ENCODE measurements at places on chromosomes 2 and 18.

GRCh38 chr18:70207181-70207580, 1.7 kb upstream of the RTTN start:
- DNase-seq = no peak

DNA sequence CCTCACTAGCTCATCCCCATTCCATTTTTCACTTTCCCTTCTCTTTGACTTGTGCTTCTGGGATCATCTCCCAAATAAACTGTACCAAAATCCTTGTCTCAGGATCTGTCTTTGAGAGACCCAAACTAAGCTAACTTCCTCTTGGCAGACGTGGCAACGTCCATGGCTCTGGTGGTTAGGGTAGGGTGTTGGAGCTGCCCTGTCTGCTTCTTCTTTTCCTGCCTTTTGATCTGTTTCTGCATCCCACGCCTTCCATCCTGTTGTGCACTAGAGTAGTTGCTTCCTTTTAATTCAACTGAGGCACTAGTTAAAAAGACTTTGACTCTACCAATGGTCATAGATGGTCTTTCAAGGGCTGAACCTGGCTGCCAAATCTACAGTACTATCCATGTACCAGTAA, 5.5 kb upstream of the MAP4K4 start:
- no peak for DNase-seq

GRCh38 chr2:31248139-31248538, 14.2 kb downstream of the EHD3 start:
- no peak for DNase-seq

- no peak for DNase-seq
Measured at GRCh38 chr2:165560377-165560988, 91.0 kb downstream of the CSRNP3 start.

GRCh38 chr2:217530392-217531090, 472.3 kb downstream of the TNS1 start:
- peak; percentile 62 for DNase-seq

- peak; percentile 61 for DNase-seq
Measured at GRCh38 chr2:111168528-111169239, 48.0 kb downstream of the BCL2L11 start.

GRCh38 chr2:170973225-170973491, 44.1 kb downstream of the GORASP2 start:
- no peak for DNase-seq

DNA sequence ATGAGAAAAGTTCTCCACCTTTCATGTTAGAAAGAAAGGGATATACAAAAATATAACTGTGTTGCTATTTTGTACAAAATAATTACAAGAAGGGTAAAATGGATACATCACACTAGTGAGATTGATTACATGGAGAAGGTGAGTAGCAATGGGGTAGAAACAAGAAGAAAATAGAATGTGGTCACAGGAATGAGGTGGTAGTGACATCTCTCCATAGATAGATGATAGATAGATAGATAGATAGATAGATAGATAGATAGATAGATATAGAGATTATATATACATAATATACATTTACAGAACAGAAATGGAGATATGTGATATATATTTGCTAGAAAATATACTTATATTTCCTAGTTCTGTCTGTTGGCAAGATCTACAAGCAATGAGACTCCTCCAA, 95.3 kb upstream of the RGPD4 start:
- DNase-seq = no peak

DNA sequence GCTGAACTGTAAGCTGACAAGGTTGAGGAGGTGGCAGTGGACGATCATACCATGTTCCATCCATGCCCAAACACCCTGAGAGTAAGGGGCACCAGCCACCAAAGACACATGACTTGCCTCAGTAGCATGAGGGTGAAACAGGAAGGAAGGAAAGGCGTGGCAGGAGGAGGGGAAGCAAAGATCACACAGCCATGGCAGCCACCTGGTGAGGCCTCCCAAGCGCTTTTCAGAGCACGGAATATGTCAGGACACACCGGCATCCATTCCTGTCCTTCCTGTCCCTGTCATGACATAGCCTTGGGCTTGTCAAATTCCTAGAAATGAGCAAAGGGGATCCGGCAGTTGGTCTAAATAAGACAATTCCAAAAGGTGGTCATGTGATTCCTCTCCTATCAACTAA, 118.7 kb downstream of the MYO5B start:
- DNase-seq = no peak

GRCh38 chr2:101688261-101688660, 9.2 kb upstream of the MAP4K4 start:
- DNase-seq = no peak

- no peak for DNase-seq
Measured at GRCh38 chr2:235496239-235496621, 2.4 kb downstream of the AGAP1 start.

GRCh38 chr18:63157293-63158011, 162.1 kb downstream of the BCL2 start:
- no peak for DNase-seq

GRCh38 chr2:238256594-238257104, 16.8 kb upstream of the HES6 start:
- DNase-seq = peak; percentile 82

GRCh38 chr2:64640153-64641044, 13.3 kb downstream of the SERTAD2 start:
- DNase-seq = no peak

DNA sequence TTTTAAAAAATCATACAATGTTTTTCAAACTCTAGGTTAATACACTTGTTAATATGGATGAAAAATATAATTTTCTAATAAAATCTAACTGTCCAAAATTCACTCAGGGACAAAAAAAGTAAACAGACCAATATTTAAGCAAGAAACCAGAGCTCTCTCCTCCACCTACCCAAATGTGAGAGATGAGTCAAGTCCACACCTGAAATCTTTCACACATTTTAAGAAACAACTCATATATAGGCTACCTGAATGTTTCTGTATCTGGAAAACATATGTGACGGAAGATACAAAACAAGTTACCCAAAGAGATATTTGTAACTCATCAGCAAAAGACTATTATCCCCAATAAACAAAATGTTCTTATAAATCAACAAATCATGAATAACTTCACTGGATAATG, 20.2 kb downstream of the ZNF516 start:
- DNase-seq = no peak

GRCh38 chr2:238593236-238593635, 166.5 kb downstream of the ASB1 start:
- DNase-seq = no peak

- no peak for DNase-seq
Measured at GRCh38 chr2:203678971-203679370, 27.5 kb upstream of the CD28 start.

DNA sequence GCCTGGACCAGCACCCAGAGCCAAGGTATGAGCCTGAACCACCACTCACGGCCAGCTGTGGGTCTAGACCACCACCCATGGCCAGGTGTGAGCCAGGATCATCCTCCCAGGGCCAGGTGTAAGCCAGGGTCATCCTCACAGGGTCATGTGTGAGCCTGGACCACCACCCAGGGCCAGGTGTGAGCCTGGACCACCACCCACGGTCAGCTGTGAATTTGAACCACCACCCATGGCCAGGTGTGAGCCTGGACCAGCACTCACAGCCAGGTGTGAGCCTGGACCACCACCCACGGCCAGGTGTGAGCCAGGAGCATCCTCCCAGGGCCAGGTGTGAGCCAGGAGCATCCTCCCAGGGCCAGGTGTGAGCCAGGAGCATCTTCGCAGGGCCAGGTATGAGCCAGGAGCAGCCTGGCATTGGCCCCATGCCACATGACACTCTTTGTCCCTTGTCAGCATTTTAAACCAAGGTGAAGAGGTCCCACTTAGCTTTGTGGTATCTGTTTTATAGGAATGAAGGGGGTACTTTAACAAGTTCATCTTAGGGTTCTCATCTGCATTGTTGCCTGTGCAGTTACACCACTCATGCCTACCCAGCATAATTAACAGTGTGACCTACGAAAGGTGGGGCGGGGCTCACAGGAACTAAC, 71.2 kb downstream of the AGAP1 start:
- DNase-seq = peak; percentile 41

GRCh38 chr18:27005589-27005988, 140.1 kb upstream of the AQP4 start:
- DNase-seq = no peak

- DNase-seq = no peak
Measured at GRCh38 chr2:166088634-166089033, 39.2 kb downstream of the SCN1A start.

DNA sequence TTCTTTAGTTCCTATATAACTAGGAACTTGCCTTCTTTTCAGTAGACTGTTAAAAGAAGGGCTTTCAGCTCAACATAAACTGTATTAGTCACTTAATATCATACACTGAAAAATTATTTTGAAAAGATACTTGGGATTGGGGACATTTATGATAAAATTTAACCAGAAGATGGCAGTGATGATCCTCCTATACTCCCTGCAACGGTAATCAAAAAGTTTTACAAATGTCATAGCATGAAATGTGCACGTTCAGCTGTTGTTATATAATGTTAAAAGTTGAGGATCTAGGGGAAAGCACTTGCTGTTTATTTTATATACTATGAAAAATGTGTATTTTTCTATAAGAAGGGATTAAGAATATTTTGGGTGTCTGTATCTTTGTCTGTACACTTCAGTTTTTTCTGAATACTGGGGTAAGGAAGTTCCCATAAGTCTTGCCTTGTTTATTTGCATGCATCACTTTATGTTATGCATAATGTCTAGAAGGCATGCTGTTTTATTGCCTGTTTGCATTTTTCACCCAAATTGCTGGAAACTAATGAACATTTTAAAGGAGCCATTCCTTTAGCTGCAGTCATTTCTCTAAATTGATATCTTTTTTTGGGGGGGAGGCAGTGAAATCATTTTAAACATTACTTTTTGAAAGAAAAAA, 19.0 kb downstream of the DYNC1I2 start:
- no peak for DNase-seq

DNA sequence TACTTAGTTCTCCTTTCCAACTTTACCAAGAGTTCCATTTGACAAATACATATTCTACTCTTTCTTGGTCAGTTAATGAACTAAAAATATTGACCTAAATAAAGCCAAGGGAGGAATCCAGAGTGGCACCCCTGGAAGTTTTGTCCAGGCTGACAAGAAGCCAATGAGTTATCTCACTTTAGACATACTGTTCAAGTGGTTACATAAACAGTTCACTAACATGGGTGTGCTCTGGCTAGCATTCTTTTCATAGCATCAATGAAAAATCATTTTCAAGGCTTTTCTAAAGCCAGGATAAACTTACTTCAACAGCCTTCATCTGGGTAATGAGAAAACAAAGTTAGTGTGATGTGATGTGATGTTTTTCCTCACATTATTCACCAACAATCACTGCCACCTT, 649.4 kb downstream of the TDRD15 start:
- DNase-seq = no peak

DNA sequence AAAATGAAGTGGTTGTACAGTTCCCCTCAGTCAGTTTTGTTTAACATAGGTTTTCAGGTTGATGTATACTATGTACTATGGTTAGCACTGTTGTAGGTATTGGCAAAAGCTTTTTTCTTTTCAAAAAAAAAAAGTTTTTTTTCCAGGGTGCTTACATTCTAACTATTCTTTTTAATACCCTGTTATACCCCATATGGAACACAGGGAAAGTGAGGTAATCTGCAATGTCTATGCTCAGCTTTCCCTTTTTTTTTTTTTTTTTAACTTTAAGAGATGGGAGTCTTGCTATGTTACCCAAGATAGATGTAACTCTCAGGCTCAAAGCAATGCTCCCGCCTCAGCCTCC, 590 bp upstream of the CCDC138 start:
- DNase-seq = no peak

GRCh38 chr2:188765522-188766470, 208.4 kb upstream of the COL3A1 start:
- DNase-seq = no peak

GRCh38 chr2:129759472-129760010, 219.9 kb upstream of the RAB6C start:
- DNase-seq = no peak

GRCh38 chr2:217396586-217396985, 536.7 kb upstream of the TNP1 start:
- DNase-seq = no peak

DNA sequence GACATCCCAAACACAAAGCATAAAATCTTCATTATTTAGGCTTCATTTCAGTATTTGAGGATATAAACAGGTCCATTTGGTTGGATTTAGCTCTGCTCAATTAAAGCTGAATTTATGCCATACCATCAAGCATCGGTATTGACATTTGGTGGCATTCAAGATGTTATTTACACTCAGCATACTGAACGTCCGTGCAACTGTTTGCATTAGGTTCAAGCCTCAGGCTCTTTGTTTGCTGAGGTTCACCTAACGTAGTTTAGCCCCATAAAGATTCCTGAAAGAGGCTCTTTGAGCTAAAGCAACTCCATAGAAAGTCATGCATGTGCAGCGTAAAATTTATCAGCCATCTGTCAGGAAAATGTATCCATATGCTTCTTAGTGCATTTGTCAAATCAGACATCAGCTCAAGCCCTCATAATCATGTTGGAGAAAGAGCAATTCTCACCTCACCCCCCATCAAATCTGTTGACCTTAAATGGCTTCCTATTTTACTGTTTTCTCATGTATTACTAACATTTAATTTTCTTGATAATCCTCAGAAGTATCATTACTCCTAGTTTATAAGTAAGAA, 366.9 kb downstream of the EPHA4 start:
- DNase-seq = no peak

GRCh38 chr2:232265329-232265728, 113.2 kb upstream of the ALPP start:
- DNase-seq = no peak

- DNase-seq = no peak
Measured at GRCh38 chr2:149616681-149617456, 29.3 kb upstream of the MMADHC start.

- DNase-seq = no peak
Measured at GRCh38 chr2:9364791-9365497, 58.4 kb downstream of the ITGB1BP1 start.

GRCh38 chr2:2566396-2567323, 235.6 kb upstream of the MYT1L start:
- DNase-seq = no peak

DNA sequence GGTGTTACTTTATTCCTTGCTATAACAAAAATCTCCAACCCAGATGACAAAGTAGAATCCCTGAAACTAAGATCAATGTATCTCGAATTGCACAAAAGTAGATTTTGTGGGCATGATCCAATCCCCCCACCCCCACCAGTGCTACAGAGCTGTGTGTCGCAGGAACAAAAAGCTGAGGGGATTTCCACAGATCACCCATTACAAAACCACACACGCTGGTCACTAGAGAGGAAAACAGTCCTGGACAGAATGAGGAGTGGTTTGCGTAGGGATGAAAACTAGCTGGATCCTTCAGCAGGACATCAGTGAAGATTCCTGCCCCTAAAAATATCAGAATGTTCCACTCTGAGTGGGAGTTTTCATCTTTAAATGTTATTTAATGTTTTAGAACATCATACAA, 165.3 kb upstream of the STK17B start:
- DNase-seq = no peak

- DNase-seq = no peak
Measured at GRCh38 chr2:204059016-204059415, 122.5 kb downstream of the ICOS start.

- DNase-seq = no peak
Measured at GRCh38 chr2:151483546-151483945, 73.8 kb downstream of the RIF1 start.

Data from right cardiac atrium (tissue), 5 donors.